ENCODE measurements at places on chromosomes 6 and 20. TPM values are rescaled to one million over a fixed set of nuclear protein-coding genes. Genes with fewer than 3 reads are reported as not detected.

The LY6G6F gene
- total RNA-seq, result not detected

DNA sequence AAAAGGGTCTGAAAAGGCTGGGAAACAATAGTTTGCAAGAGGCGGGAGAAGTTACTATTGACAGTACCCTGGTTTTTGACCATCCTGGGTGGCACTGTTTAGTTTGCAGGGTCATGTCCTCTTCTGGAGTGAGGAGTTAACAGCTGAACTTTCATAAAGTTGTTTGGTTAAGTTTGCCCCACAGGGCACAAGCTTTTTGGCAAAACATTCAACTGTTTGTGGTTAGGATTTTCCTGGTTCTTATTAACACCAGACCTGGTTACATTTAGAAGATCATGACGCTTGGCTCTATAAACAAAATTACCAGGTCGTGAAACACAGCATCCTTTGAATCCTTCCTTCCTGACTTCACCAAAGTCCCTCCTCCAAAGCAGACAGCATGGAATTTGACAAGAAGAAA lies 106.1 kb downstream of the RIN2 start:
- no peak overlapping the region for H3K4me3 ChIP-seq
- H3K27me3 ChIP-seq, result no peaks in the 10 kb centered on the region
- H3K4me1 ChIP-seq, result no peaks in the 10 kb centered on the region
- H3K27ac ChIP-seq, result no peak overlapping the region

DNA sequence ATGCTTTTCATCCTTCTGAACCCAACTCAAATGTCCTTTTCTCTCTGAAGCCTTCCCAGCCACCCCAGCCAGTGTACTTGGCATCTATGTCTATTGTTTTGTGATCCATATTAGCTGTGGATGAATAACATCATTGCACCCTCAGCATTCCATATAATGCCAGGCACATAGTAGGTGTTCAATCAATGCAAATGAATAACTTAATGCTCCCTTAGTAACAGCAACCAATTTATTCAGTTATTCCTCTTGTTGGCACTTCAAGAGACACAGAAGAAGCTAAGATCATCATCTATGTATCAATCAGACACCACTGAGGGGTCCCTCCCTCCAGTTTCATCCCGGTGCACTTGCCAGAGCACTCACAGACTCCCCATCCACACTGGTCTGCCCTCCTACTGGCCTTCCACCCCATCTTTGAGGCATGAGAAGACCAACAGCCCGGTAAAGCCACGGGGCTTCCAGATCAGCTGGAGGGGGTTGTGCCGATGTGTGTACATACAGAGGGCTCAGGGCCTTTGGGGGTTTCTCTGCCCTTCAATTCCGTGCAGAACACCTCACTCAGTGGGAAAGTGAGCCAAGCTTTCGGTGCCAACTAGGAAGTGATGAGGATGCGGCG lies 2.4 kb upstream of the TAF8 start:
- H3K36me3 ChIP-seq, result no peaks in the 10 kb centered on the region
- DNase-seq, result no peak
- no peaks in the 10 kb centered on the region for H3K27me3 ChIP-seq
- H3K4me3 ChIP-seq, result peak overlapping the region; percentile 76
- peak overlapping the region; percentile 78 for H3K27ac ChIP-seq

DNA sequence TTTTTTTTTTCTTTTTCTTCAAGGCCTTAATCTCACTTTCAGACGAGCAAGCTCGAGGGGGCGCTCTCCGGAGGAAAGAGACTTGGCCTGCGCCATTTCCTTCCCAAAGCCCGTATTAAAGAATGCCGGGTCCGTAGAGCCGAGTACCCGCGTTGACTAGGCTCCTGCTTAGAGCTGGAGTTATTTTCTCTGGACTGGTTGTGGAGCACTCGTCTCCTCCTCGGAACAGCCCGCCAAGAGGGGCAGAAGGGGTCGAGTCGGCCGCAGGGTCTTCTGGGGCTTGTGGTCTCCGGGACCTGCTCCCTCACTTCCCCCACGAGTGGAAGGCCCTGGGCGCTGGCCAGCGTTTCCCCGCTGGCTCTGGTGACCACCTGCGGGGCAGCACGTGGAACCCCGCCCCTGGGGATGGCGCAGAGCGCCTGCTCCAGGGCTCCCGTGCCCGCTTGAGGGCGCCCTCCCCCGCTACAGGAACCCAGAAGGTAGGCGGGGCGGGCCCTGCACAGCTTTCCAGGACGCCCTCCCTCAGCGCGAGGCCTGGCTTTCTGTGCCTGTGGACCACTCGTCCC lies 2.7 kb upstream of the MEI4 start:
- no peak overlapping the region for H3K27ac ChIP-seq
- no peak for DNase-seq
- no peaks in the 10 kb centered on the region for H3K36me3 ChIP-seq
- H3K4me3 ChIP-seq, result no peak overlapping the region
- no peaks in the 10 kb centered on the region for H3K4me1 ChIP-seq

The FOXA2 gene
- 0.10 TPM for total RNA-seq

GRCh38 chr6:155782320-155782731 lies 326.7 kb upstream of the NOX3 start:
- DNase-seq, result peak; percentile 95
- no peaks in the 10 kb centered on the region for H3K36me3 ChIP-seq
- H3K4me3 ChIP-seq, result peak overlapping the region; percentile 28
- peak overlapping the region; percentile 85 for H3K27ac ChIP-seq

- no peak overlapping the region for H3K27ac ChIP-seq
- no peaks in the 10 kb centered on the region for H3K27me3 ChIP-seq
- H3K36me3 ChIP-seq, result no peaks in the 10 kb centered on the region
- H3K4me1 ChIP-seq, result no peaks in the 10 kb centered on the region
- no peak overlapping the region for H3K4me3 ChIP-seq
These were observed 112.9 kb downstream of the JARID2 start for GRCh38 chr6:15358579-15359327.

DNA sequence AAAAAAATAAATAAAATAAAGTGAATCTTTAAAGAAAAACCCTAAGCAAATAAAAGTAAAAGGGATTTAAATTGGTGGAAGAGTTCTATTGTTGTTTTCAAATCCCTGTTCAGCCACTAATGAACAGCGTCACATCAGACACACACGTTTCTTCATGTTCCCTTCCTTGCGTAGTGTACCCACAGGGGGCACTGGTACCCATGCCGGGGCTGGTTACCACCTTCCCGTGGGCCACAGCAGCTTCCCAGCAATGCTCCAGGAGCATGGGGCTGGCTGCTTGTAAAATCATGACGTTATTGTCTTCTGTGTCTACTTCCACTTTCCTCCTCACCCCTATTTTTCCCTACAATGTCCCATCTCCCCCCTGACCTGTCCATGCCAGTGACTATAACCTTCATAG lies 988.7 kb downstream of the KIF16B start:
- no peak overlapping the region for H3K4me3 ChIP-seq
- no peaks in the 10 kb centered on the region for H3K4me1 ChIP-seq
- H3K27me3 ChIP-seq, result no peaks in the 10 kb centered on the region
- no peaks in the 10 kb centered on the region for H3K36me3 ChIP-seq

The SYTL3 gene
- 55.3 TPM for total RNA-seq

The B3GAT2 gene
- not detected for total RNA-seq

The SRSF12 gene
- not detected for total RNA-seq

DNA sequence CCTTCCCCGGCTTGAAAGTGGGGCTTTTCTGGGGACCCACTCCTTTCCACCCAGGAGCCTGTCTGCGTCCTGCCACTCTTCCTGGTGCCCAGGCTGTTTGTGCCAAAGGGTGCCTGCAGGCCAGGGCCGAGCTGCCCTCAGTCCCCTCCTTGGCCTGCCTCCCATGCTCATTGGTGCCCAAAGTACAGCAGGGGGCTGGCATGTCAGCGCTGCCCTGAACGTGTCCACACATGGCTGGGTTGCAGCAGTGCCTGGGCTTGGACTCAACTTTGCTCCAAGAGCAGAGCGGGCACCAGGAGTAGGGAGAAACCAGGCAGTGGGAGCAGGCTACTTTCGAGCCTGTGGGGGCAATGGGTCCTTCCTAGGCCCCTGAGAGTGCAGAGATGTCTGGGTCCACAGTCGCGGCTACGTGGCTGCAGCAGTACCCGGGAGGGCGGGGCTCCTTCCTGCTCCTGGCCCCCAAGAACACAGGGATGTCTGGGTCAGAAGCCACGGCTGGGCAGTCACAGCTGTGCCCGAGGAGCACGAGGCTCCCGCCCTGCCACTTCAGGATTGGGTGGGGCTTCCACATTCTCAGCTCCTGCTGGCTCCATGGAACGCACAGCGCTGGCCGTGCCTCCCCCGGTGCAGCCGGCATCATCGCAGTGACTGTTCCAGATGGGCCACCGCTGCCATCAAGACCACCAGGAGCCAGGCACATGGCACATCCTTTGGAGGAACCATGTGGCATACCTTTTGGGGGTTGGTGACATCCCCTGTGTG lies 50.0 kb upstream of the CLDN20 start:
- DNase-seq, result no peak
- peaks cover 7% of the 10 kb centered on the region for H3K4me1 ChIP-seq
- H3K27me3 ChIP-seq, result no peaks in the 10 kb centered on the region

DNA sequence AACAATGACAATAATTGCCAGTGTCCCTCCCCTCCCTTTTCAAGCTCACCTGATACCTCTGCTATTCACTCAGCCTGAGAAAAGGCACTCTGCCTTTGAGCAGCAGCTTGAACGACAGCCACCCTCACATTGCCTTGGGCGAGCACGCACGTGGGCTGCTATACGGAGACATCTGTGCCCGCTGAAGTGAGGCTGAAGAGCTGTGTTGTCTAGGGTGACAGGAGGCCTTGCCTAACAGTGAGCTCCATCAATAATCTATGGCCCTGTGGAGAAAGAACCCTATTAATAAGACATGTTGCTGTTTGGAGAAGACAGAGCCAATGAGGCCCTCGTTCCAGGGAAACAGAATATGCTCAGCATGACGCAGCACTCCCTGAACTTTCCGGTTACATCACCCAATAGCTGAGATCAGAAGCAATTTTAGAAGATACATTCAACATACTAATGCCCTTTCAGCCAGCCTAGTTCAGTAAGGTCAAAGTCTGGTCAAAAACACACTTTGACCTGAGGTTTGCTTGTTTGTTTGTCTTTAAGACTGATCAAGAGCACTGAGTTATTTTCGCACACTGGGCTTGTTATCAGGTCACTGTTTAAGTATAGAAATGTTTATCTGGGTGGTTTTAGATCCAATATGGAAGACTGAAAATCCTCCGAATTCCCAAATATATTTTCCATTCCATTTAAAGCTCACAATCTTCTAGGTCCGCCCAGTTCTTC lies 30.6 kb downstream of the RBM24 start:
- H3K36me3 ChIP-seq, result no peaks in the 10 kb centered on the region
- no peak for DNase-seq
- H3K27me3 ChIP-seq, result no peaks in the 10 kb centered on the region
- no peaks in the 10 kb centered on the region for H3K4me1 ChIP-seq
- H3K27ac ChIP-seq, result no peak overlapping the region

DNA sequence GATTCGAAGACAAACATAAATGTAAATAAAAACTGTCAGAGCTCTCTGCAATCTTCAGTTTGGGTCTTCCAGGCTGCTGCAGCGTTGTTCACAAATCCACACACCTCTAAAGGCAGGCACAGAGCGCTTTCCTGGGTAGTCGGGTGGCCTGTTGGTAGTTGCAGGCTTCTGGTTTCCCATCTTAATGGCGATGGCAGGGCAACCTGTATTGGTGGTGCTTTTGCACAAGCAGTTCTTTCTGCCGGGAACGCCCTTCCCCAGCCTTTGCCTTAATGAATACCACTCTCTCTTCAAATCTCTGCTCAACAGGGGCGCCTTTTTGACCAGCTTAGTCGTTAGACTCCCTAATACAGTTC lies 723 bp upstream of the IFT52 start:
- H3K27me3 ChIP-seq, result no peaks in the 10 kb centered on the region
- H3K4me1 ChIP-seq, result peaks cover 9% of the 10 kb centered on the region
- H3K27ac ChIP-seq, result peak overlapping the region; percentile 56
- no peak for DNase-seq
- peak overlapping the region; percentile 84 for H3K4me3 ChIP-seq

GRCh38 chr6:130935978-130936377 lies 108.8 kb downstream of the SMLR1 start:
- no peaks in the 10 kb centered on the region for H3K27me3 ChIP-seq
- no peak for DNase-seq
- H3K36me3 ChIP-seq, result no peaks in the 10 kb centered on the region
- no peak overlapping the region for H3K27ac ChIP-seq
- no peak overlapping the region for H3K4me3 ChIP-seq

The MLIP gene
- 0.59 TPM for total RNA-seq

- no peaks in the 10 kb centered on the region for H3K4me1 ChIP-seq
- H3K27me3 ChIP-seq, result no peaks in the 10 kb centered on the region
- no peaks in the 10 kb centered on the region for H3K36me3 ChIP-seq
- no peak overlapping the region for H3K4me3 ChIP-seq
- no peak overlapping the region for H3K27ac ChIP-seq
- DNase-seq, result no peak
These were observed 404.4 kb downstream of the GJA1 start for GRCh38 chr6:121839896-121840295.

GRCh38 chr6:28353981-28354676 lies 4.4 kb downstream of the ZKSCAN3 start:
- DNase-seq, result peak; percentile 80
- no peaks in the 10 kb centered on the region for H3K36me3 ChIP-seq
- no peaks in the 10 kb centered on the region for H3K27me3 ChIP-seq
- peaks cover 64% of the 10 kb centered on the region for H3K4me1 ChIP-seq

DNA sequence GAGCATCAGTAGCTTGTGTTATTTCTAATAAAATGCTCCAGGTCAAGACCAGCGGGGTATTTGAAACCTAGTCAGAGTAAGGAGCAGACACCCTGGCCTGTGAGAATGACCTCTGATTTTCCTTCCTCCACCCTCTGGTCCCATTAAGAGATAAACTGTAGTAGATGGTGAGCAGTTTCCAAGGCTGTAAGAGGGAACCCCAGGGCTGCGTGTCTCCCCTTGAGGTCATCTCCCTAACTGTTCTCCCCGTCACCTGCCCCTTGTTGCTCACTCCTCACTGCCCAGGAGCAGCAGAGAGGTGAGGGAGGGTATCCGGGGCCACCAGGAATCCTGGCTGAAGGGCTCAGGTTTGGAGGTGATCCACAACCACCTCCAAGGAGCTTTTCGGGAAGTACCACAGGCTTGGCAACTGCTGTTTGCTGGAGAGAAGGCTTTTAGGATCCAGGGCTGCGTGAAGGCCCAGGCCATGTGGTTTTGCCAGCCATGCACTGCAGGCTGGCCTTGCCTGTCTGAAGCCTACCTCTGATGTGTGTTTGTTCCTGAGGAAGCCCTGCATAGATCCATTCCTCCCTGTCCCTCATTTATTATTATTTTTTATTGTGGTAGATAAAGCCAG lies 62.5 kb downstream of the RREB1 start:
- no peaks in the 10 kb centered on the region for H3K36me3 ChIP-seq
- DNase-seq, result no peak
- no peak overlapping the region for H3K4me3 ChIP-seq
- H3K4me1 ChIP-seq, result peaks cover 17% of the 10 kb centered on the region
- no peaks in the 10 kb centered on the region for H3K27me3 ChIP-seq

GRCh38 chr20:5877128-5877527 lies 73.2 kb downstream of the TRMT6 start:
- no peak overlapping the region for H3K4me3 ChIP-seq
- H3K27ac ChIP-seq, result no peak overlapping the region
- no peak for DNase-seq
- H3K27me3 ChIP-seq, result peaks cover 11% of the 10 kb centered on the region

The CCM2L gene
- 1.4 TPM for total RNA-seq

- no peak overlapping the region for H3K4me3 ChIP-seq
- H3K27ac ChIP-seq, result no peak overlapping the region
- H3K27me3 ChIP-seq, result peaks cover 48% of the 10 kb centered on the region
- DNase-seq, result no peak
- no peaks in the 10 kb centered on the region for H3K4me1 ChIP-seq
- no peaks in the 10 kb centered on the region for H3K36me3 ChIP-seq
These were observed 56.6 kb downstream of the NPEPL1 start for GRCh38 chr20:58749098-58749769.

The LTB gene
- total RNA-seq, result 0.64 TPM
